Mesenchymal stem cell (in vitro differentiated cells and primary cell): ENCODE measurements at places on chromosomes 2 and 18.

- DNase-seq, result no peak
These were observed 85.7 kb downstream of the ARHGEF4 start for GRCh38 chr2:130922417-130922816.

- no peak for DNase-seq
These were observed 70.0 kb upstream of the NDUFV2 start for GRCh38 chr18:9032519-9032918.

- DNase-seq, result no peak
These were observed 7.9 kb upstream of the LBH start for GRCh38 chr2:30223413-30223874.

DNA sequence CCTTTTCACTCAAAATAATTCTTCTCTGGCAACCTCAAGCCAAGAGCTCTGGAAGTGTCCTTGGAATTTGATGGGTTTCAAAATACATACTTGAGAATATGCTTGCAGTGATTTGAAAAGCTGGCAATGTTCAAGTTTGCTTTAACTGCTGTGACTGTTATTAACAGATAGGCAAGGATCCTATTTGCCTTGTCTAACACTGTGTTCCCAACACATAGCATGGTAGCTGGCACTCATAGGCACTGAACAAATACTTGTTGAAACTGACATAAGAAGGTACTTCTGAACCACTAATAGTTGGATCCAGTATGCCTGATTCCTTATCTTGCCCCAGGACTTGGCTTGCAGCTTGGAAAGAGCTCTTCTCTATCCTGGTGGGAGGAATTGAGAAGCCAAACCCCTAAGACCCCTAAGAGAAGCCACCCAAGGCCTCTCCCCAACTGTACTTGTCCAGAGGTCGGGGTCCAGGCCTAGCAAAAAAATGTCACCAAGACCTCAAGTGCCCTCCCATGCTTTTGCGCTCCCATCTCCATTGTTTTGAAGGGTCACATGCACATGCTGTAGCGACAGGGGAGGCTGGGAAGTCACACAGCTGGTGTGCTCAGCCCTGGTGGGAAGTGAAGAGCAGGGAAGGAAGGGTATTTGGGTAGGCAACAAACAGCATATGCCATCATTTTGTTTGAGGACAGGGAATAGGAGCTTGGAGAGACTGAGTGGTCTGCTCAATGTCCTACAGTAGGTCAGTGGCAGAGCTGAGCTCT lies 118.4 kb upstream of the HAAO start:
- DNase-seq, result no peak
